ENCODE measurements at places on chromosomes 13 and 19.

DNA sequence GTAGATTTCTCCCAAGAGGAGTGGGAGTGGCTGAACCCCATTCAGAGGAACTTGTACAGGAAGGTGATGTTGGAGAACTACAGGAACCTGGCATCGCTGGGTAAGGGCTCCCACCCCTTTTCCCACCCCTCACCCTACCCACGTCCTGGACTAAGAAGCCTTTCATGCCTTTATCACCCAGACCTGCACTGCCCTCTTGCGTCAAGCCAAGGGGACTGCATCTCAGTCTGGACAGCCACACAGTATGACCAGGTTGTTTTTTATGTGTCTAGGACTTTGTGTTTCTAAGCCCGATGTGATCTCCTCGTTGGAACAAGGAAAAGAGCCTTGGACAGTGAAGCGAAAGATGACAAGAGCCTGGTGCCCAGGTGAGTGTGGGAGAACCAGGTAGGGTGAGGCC lies 8.8 kb downstream of the ZFP28 start:
- no peak overlapping the region for H3K4me3 ChIP-seq
- H3K36me3 ChIP-seq = peaks cover 17% of the 10 kb centered on the region
- no peaks in the 10 kb centered on the region for H3K27me3 ChIP-seq
- DNase-seq = no peak
- H3K4me1 ChIP-seq = no peaks in the 10 kb centered on the region

- H3K36me3 ChIP-seq = peaks cover 2% of the 10 kb centered on the region
- H3K4me1 ChIP-seq = peaks cover 4% of the 10 kb centered on the region
- no peak overlapping the region for H3K4me3 ChIP-seq
- no peak for DNase-seq
Measured at GRCh38 chr13:110650436-110650835, 35.1 kb downstream of the NAXD start.

- H3K36me3 ChIP-seq = peaks cover 2% of the 10 kb centered on the region
- no peaks in the 10 kb centered on the region for H3K27me3 ChIP-seq
- no peak for DNase-seq
- peak overlapping the region; percentile 97 for H3K4me3 ChIP-seq
- peaks cover 19% of the 10 kb centered on the region for H3K4me1 ChIP-seq
- H3K27ac ChIP-seq = peak overlapping the region; percentile 96
Measured at GRCh38 chr19:4455719-4456475, 1.7 kb downstream of the UBXN6 start.

DNA sequence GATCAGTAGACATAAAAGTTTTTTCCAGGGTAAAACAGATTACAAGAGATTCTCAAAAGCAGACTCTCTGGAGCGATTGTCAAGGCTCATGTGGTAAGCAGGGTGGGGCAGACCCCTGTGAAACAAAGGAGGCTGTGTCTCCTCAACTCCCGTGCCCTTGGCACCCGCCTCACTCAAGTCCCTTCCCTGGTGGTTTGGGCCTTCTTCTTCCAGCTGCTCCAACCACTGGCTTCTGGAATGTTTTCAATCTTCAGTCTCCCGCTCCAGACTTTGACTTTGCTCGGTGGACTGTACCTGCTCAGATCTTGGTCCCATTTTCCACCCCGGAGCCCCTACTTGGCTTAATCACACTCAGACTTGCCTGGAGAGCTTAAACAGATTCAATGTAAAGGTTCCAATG lies 74.8 kb upstream of the STK24 start:
- peaks cover 4% of the 10 kb centered on the region for H3K36me3 ChIP-seq
- H3K4me3 ChIP-seq = no peak overlapping the region
- DNase-seq = no peak

DNA sequence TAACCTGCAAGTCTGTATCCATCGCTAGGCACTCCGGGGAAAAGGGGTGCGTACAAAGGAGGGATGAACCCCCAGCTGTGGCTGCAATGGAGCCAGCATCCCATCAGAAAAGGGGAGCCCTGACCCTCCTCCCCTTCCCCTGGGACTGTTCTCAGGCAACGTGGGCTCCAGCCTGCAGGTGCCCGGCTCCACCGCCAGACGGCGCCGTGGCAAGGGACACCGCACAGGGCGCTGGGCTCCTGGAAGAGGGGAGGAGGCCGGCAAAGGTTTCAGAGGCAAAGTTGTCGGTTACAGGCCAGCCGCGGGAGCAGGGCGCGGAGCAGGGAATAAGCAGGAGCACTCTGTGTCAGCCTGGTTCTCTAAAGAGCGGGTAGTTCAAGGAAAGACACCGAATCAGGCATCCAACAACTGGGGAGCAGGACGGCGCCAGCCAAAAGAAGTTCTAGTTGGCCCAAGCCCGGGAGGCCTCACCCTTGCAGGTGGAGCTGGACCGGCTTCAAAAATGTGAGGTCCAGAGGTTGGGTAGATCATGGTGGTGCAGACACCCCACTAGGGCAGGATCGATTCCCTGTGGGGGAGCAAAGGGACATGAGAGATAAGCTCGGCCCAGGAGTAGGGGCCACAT lies 53.0 kb upstream of the ATP12A start:
- DNase-seq = no peak
- H3K4me3 ChIP-seq = no peak overlapping the region
- peaks cover 11% of the 10 kb centered on the region for H3K4me1 ChIP-seq
- peak overlapping the region; percentile 84 for H3K27ac ChIP-seq

DNA sequence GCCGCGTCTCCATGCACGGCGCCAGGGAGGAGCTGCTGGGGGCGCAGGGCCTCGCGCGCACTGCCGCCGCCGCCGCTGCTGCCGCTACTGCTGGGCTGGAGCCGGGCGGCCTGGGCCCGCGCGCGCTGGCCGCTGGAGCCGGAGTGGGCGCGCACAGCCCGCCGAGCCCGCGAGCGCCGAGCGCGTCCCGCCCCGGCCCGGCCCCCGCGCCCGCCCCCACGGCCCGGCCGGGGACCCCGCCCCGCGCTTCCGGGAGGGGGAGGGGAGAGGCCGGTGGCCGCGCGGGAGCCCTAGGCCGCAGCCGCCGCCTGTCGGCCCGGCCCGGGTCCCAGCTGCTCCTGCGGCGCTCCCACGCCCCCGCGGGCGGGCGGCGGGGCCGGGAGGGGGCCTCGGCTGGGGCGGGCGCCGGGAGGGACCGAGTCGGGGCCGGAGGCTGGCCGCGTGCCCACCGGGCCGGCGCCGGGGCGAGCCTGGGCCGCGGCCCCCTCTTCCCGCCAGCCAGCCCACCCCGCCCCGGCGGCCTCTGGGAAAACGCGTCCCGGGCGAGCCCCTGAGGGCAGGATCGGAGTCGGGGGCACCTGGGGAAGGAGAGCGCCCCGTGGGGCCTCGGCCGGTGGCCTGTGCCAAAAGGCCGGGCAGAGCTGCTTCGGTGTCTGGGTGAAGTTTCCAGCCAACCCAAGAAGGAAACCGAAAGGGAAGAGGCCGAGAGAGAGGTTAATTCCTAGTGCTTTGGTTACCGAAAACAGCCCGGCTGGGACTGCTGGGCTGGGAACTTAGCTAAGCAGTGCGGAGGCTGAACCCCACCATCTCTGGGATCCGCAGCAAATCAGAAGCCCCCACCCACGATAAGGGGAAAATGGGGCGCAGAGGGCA lies at the start of gene STK24:
Gene STK24, minus strand, starts transcription at position 145 of the 873 bp plus-strand sequence. CDS start 321 bp downstream, outside the sequence.
- peak within 1 kb of the TSS; percentile 95 for H3K4me3 ChIP-seq
- H3K27ac ChIP-seq = peak within 1 kb of the TSS; percentile 99
- no peaks in the 10 kb centered on the region for H3K36me3 ChIP-seq
- H3K4me1 ChIP-seq = peaks cover 36% of the 10 kb centered on the region
- peak; percentile 58 for DNase-seq

GRCh38 chr19:55044286-55044685 lies 6.2 kb upstream of the GP6 start:
- H3K4me1 ChIP-seq = peaks cover 15% of the 10 kb centered on the region
- no peaks in the 10 kb centered on the region for H3K27me3 ChIP-seq
- no peak overlapping the region for H3K27ac ChIP-seq

DNA sequence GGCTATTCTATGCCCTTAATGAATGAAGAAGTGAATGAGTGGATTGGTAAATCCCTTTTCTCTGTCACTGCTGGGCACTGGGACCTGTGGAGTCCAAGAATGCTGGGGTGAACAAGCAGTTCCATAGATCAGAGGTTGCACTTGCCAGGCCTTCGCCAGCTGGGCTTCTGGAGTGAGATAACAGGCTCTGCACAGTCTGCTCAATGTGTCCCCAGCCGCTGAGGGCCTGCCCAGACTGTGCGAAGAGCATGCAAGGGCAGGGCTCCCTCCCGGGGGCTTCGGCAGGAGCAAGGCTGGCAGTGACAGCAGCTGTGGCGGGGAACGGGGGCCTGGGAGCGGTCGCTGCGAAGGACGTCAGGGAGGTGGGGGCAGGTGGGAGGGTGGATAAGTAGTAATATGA lies 51.3 kb downstream of the ZNF536 start:
- H3K4me3 ChIP-seq = no peak overlapping the region
- H3K27me3 ChIP-seq = peaks cover 14% of the 10 kb centered on the region
- H3K36me3 ChIP-seq = no peaks in the 10 kb centered on the region
- H3K4me1 ChIP-seq = no peaks in the 10 kb centered on the region
- DNase-seq = no peak

DNA sequence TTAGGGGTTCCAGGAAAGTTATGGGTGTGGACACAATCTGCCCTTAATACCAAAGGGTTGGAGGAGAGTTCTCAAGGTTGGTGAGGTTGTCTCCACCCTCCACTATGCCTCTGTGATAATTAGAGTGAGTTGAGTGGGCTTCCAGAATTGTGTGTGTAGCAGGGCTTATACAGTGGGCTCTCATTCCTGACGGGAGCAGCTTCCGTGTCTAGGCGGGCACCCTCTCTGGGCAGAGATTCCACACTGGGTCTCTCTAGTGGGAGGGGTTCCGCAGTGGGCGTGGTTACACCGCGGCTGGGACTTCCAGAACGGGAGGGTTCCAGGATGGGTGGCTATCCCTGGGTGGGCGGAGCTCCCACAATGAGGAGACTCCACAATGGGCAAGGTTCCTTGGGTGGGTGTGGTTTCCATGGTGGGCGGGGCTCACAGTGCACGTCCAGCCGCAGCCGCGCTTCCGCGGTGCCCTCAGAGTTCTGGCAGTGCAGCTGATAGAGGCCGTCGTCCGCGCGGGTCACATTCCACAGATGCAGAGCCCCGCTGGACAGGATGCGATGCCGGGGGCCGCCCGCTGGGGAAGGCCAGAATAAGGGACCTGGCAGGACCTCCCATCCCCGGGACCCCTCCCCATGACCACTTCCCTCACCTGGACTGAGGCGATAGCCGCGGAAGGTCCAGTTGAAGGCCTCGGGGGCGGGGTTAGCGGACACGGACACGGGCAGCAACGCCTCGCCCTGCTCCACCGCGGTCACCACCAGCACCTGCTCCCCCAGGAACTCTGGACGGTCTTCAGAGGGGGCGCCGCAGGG lies 8.4 kb downstream of the NPHS1 start:
- H3K27ac ChIP-seq = no peak overlapping the region
- H3K27me3 ChIP-seq = peaks cover 38% of the 10 kb centered on the region
- no peak overlapping the region for H3K4me3 ChIP-seq

DNA sequence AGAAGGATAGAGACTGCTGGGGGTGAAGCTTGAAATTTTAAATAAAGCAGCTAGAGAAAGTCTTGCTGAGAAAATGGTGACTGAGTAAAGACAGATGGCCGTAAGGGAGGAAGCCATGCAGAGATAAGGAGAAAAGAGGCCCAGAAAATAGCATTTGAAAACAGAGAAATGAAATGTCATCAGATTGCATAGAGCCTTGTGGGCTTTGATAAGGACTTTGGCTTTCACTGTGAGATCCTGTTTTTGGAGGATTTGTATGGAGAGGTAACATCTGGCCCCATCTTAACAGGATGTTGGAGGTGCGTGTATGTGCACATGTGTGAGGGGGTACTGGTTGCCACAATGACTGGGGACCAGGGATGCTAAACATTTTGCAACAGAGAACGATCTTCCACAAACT lies 19.5 kb upstream of the ATP8A2 start:
- H3K27ac ChIP-seq = no peak overlapping the region
- no peak overlapping the region for H3K4me3 ChIP-seq
- DNase-seq = no peak

DNA sequence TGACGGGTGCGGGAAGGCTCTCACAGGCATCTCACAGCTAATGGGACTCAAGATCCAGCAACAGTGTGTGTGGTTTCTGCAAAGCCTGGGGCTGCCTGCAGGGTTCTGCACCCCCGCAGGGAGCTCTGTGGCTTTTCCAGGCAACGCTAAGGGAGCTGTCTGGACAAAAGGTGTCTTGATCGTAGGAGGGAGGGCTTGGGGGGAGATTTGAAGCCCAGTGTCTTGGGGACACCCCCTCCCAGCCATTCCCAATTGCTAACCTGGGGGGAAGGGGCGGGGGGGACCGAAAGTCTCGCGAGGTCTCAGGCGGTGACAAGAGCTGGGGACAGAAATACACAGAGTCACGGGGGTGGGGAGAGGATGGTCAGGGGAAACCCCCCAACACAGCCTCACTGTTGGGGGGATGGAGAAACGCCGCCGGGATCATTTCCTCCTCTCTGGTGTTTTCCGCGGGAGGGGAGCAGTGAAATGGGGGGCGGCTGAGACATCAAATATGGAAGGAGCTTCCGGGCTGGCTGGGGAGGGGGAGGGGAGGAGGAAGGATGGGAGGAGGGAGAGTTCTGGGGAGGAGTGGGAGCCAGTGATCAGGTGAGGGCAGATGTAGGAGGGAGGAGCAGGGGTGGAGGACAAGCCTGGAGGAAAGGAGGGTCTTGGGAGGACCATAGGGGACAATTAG lies 13.3 kb downstream of the KCNC3 start:
- H3K4me3 ChIP-seq = peak overlapping the region; percentile 41
- no peak for DNase-seq
- peaks cover 44% of the 10 kb centered on the region for H3K27me3 ChIP-seq
- H3K36me3 ChIP-seq = peaks cover 5% of the 10 kb centered on the region

DNA sequence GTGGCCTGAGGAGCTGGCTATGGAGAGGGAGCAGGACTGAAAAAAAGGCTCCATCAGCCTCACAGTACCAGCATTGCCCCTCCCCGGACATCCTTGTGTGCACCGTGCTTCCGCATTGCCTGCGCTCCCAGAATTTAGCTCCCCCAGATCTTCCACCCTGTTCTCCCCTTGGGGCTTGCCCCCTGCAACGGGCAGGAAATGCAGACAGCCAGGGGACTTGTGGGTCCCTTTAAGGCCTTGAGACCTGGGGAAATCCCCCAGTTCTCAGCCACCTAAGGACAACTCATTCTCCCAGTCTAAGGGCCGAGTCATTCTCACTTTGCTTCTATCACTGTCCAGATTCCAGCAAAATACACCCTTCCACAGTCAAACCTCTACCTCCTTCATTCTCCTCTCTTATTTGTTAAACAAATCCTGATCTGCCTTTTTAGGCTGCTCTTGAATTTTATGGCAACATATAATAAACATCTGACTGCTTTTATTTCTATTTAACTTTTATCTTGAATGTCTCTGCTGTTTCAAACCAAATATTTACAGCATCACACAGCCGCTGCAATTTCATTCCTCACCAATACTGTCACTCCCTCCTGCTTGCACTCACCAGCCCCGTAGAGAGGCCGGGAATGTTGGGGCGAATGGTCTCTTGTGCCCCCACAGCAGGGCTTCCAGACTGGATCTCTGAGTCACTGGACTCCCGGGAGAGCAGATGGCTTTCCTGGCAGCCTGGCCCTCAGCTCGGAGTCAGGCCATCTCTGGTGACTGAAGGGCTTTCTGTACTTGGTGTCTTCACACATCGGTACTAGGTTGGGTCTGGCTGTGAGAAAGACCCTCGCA lies 221.9 kb downstream of the TSHZ3 start:
- peaks cover 21% of the 10 kb centered on the region for H3K27me3 ChIP-seq
- H3K27ac ChIP-seq = no peak overlapping the region
- no peak overlapping the region for H3K4me3 ChIP-seq
- H3K36me3 ChIP-seq = no peaks in the 10 kb centered on the region

All from T-helper 17 cell (primary cell).